Spinal cord (tissue), 10 donors: ENCODE measurements at places on chromosomes 11 and 22.

- DNase-seq: no peak
Measured at GRCh38 chr11:113446112-113446511, 29.1 kb downstream of the DRD2 start.

DNA sequence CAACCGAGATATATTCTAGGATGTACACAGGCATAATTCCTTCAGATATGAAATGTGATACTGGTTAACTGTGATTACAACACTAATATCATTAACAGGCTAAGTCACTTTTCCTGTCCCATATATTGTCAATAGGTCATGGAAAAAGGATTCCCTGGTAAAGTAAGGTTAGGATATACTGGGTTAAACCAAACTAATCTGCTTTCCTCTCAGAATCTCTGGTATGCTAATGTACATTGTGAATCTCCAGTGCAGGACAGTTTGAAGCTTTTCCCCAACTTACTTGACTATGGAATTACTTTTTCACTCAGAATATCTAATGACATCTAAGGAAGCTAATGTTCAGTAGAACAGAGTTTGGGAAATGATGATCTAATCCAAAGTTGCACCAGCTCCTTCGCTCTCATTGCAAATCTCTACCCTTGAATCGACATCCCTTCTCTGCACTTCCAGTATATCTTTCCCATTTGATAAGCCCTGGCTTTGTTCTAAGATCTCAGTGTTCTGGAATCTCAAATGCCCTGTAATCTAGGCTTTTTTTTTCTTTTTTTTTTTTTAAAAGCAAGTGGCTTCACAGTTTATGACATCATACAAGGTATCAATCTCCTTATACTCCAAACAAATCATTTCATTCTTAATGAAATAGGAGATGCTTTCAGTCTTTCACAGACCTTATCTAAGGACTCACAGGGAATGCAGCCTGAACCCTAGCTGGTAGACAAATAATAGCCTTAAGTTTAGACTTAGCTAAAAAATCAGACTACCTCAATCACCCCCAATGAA is 43.8 kb downstream of the COPB1 start:
- no peak for DNase-seq

- no peak for DNase-seq
Measured at GRCh38 chr11:98100689-98101088, 920.1 kb upstream of the CNTN5 start.

DNA sequence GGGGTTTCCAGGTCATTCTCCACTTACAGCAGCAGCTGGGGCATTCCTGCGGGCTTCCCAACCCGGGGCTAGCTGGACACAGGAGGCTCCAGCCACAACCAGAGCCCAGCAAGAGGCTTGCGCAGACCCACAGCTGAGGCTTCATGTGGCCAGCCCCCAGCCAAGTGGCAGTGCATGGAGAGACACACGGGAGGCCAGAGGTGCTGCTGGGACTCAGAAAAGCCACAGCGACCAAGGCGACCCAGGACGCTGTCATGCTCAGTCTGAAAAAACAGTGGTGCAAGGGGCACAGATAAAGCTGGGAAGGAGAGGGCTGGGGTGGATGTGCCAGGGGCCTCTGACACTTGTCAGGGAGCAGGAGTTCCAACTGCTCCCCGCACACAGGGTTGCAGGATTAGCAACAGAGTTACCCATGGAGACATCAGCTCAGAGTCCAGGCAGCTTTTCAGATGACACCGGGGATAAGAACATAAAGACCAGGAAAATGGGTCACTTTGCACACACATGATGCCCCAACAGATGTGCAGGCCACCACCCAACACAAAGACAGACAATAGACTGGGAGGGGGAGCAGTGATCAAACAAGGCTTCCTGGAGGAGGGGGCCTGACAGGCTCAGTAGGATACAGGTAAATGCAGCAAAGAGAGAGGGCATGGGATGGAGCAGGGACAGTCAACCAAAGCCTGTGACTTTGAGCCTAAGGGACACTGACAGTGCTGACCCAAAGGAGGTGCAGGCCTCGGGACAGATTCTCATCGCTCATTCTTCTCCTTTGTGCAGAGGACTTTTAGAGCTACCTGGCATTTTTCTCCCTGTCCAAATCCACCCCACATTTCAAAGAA is 6.9 kb upstream of the NEAT1 start:
- no peak for DNase-seq

GRCh38 chr11:35982061-35982460 is 38.2 kb downstream of the LDLRAD3 start:
- no peak for DNase-seq

DNA sequence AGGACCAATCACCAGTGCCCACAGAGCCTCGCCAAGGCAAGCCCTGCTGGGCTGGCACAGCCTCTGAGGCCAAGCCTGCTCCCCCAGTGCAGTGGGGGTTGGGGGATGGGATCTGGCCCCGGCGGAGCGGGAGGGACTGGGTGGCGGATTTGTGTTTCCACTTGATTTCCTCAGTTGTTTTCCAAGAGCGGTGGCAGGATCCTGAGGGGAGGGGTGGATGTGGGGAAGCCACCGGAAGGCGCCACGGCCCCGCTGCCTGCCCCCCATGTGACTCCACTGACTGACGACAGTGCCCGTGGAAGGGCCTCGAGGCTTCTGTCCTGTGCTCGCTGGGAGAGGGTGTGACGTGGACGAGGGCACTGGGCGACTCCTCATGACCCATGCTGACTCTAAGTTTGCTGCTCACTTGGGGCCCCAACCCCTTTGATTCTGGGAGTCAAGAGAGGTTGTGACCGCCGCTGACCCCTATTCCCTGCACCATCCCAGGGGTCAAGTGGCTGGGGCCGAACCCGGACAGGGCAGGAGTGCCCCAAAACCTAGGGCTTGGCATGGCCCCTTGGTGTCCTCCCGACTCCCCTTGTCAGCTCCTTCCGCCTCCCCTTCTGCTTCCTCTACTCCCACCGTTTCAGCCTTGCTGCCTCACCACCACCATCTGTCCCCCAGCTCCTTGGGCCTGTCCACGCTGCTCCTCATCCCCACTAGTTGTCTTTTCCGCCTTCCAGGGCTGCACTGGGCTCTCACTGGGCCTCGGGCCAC is 23.5 kb upstream of the PICK1 start:
- no peak for DNase-seq

- no peak for DNase-seq
Measured at GRCh38 chr11:76837696-76838677, 22.7 kb upstream of the ACER3 start.

DNA sequence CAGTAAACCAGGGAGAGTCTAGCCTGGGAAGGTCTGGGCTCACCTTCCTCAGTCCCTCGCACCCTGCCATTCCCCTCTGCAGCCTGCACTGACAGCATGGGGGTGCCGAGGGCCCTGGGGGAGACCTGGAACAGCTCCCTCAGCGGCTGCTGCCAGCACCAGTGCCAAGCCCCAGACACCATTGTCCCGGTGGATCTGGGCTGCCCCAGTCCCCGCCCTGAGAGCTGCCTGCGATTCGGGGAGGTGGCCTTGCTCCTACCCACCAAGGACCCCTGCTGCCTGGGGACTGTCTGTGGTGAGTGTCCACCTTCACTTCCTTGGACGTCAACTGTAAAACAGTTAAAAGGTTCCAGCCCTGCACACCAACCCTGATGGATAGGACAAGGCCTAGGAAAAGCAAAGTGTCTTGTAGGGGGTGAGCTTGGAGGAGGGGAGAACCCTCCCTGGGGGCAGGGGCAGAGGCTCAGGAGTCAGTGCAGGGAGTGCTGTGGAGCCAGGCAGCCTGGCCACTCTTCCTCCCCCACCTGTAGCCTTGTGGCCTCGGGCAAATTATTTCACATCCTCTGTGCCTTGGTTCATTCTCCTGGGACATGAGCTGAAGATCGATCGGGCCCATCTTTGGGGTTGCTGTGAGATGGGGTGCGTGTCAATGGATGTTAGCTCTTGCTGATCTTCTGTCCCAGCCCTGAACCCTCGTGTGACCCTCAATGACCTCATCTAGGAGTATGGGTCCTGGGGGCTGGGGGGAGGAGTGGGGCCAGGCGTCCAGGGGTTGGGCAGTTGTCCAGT is 85.2 kb upstream of the MYOD1 start:
- DNase-seq: no peak

GRCh38 chr22:27097506-27097905 is 440.1 kb downstream of the MIAT start:
- no peak for DNase-seq

GRCh38 chr11:17371614-17372013 is 16.8 kb downstream of the KCNJ11 start:
- no peak for DNase-seq

DNA sequence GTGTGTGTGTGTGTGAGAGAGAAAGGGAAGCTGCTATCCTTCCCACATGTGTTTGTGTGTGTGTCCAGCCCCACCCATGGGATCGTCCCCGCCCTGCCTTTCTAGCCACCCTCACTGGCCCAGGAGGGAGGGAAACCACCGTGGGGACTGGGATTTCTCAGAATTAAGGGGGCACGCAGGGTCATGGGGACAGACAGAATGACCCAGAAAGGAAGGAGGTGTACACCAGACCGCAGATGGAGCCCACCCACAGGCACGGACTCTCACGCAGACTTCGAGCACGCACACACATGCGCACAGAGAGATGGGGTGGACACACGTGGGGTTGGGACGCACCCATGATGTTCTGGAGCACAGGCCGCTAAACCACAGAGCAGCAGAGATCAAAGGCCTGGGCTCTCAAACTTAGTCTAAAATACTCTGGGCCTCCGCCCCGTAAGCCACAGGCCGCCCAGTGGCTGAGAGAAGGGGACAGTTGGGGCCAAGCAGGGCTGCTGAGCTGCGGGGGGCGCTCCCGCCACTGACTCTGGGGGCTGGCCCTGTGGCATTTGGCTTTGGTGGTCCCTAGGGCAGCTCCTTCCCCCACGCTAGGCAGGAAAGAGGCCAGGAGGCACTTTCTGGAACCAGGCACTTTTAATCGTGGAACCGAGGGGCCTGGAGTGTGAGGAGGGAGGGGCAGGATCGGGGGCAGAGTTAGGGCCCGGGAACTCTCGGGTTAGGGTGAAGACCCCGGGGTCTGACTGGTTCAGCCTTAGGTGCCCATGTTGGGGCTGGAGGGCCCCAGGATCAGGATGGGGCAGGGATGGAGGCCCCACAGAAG is 1.5 kb downstream of the IFITM5 start:
- no peak for DNase-seq

GRCh38 chr11:57294225-57295131 is 30.3 kb downstream of the TNKS1BP1 start:
- no peak for DNase-seq

GRCh38 chr11:120869516-120870011 is 154.3 kb upstream of the TBCEL start:
- DNase-seq: no peak
